ENCODE measurements at places on chromosomes 11 and 22. TPM values are rescaled to one million over a fixed set of nuclear protein-coding genes. Genes with fewer than 3 reads are reported as not detected.

GRCh38 chr11:72631806-72632731, 42.2 kb downstream of the PDE2A start:
- H3K27ac ChIP-seq: no peak overlapping the region
- no peaks in the 10 kb centered on the region for H3K36me3 ChIP-seq
- DNase-seq: no peak
- H3K27me3 ChIP-seq: no peaks in the 10 kb centered on the region
- no peak overlapping the region for H3K4me3 ChIP-seq

TNNT3 gene
- 13.1 TPM for total RNA-seq

EFCAB6 gene
- 81.5 TPM for total RNA-seq

LSP1 gene
- total RNA-seq: 19.9 TPM

IL10RA gene
- total RNA-seq: 3.6 TPM

OVOL1 gene
- total RNA-seq: 27.6 TPM

LDHAL6A gene
- 2.4 TPM for total RNA-seq

GRCh38 chr22:31789803-31790202, 36.0 kb downstream of the DEPDC5 start:
- H3K36me3 ChIP-seq: no peaks in the 10 kb centered on the region
- H3K4me3 ChIP-seq: no peak overlapping the region
- no peak for DNase-seq
- H3K27me3 ChIP-seq: no peaks in the 10 kb centered on the region

NNMT gene
- 28.7 TPM for total RNA-seq

DNA sequence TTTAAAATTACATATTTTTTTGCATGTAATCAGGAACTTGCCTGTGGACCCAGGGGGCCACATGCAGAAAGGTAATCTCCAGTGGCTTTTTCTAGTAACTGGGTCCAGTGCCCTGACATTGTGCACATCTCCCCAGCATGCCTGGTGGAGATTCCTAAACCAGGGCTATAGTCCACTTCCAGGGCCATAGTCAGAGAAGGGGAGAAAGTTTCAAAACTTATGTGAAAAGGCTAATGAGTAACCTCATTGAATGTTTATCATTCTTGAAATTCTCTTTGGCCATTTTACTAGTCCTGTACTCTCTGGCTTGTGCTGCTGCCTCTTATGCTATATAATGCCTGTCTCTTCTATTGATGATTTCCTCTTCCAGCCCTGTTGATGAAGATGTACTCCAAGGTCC, 47.8 kb downstream of the BARX2 start:
- no peak overlapping the region for H3K27ac ChIP-seq
- no peaks in the 10 kb centered on the region for H3K27me3 ChIP-seq
- no peak overlapping the region for H3K4me3 ChIP-seq
- H3K4me1 ChIP-seq: no peaks in the 10 kb centered on the region
- no peaks in the 10 kb centered on the region for H3K36me3 ChIP-seq

DNA sequence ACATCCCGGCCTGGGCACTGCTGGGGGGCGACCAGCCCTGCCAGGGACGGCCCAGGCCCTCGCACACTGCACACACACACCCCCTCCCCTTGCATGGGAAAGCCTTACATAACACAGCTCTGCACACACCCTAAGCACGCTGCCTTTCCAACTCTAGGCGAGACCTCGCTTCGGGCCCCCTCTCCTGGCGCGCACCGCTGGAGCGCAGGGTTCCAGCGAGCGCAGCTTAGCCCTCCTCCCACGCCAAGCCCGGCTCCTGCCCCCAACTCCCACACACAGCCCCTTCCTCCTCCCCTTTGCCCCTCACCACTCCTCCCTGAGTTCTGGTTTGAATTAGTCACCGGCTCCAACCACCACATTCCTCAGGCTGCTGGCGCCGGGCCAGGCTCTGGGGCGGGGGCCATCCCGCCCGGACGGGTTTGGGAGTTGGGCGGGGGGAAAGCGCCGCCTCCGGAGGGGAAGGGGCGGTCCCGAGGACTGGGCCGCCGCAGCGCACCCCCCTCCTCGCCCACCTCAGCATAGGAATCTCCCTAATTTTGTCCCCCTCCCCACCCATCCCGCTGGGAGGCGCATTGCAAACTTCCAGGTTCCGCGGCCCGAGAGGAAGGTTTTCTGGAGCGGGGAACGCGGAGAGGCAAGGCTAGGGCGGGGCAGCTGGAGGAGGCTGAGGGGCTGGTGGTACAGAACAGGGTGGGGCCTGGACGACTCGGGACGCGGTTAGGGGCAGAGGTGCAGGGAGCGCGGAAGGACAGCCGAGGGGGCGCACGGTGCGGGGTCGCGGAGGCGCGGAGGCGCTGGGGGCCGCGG, 966 bp downstream of the AHNAK start:
- H3K4me3 ChIP-seq: peak overlapping the region; percentile 86
- no peaks in the 10 kb centered on the region for H3K27me3 ChIP-seq
- peak; percentile 82 for DNase-seq
- H3K36me3 ChIP-seq: no peaks in the 10 kb centered on the region
- peaks cover 51% of the 10 kb centered on the region for H3K4me1 ChIP-seq

- DNase-seq: peak; percentile 47
- H3K27ac ChIP-seq: no peak overlapping the region
- H3K27me3 ChIP-seq: no peaks in the 10 kb centered on the region
- H3K36me3 ChIP-seq: no peaks in the 10 kb centered on the region
- H3K4me1 ChIP-seq: peaks cover 9% of the 10 kb centered on the region
Observed at GRCh38 chr11:9380773-9381172, 3.7 kb upstream of the IPO7 start.

DDX25 gene
- total RNA-seq: 46.4 TPM

GRCh38 chr11:72735495-72736027, 16.6 kb downstream of the ARAP1 start:
- H3K27me3 ChIP-seq: no peaks in the 10 kb centered on the region
- H3K27ac ChIP-seq: no peak overlapping the region
- H3K4me1 ChIP-seq: no peaks in the 10 kb centered on the region

NPAS4 gene
- total RNA-seq: 1.4 TPM

DNA sequence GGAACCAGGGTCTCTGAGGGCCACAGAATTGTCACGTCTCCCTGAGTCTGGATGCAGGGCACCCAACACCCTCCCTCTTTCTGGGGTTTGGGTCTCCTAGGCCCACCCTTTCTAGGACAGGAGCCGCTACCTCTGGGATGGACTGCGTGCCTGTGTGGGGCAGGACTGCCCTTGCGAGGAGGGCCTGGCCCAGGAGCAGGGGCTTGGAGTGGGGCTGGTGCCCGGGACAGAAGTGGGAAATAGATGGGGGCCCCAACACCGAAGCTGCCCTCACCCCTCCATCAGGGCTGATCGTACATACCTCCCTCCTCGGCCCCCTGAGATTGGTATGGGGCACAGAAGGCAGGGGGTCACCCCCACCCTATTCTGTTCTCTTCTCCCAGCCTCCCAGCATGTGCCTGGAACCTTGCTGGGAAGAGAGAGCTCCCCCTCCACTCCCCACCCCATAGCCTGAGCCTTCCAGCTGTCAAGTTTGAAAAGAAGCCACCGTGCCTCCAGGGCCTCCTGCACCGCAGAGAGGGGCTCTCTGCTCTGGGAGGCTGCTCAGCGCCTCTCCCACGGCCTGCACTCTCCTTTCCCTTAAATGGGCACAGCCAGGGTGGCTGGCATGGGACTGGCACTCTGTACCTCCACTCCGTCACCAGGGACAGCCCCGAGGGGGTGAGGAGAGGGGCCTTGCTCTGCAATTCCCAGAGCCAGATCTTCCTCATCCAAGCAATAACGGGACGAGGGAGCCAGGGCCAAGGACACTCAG, 1.8 kb downstream of the LRRC10B start:
- H3K4me1 ChIP-seq: peaks cover 5% of the 10 kb centered on the region
- no peak overlapping the region for H3K27ac ChIP-seq
- no peaks in the 10 kb centered on the region for H3K36me3 ChIP-seq

DNA sequence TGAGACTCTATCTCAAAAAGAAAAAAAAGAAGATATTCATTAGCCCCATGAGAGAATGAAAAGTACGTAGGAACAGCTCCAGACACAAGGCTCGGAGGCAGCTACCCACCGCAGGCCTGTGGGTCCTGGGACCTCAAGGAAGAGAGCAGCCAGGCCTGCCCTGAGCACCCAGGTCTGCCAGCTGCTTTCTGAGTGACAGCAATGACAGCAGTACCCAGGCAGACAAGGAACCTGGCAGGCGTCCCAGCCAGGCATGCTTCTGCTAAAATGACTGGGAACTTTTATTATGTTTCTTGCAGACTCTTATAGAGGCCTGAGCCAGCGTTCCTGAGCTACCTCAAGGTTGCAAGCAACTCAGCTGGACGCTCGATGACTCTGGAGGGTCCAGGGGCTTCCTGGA, 31.6 kb downstream of the CPT1A start:
- DNase-seq: peak; percentile 92
- no peaks in the 10 kb centered on the region for H3K27me3 ChIP-seq
- no peak overlapping the region for H3K27ac ChIP-seq
- H3K4me3 ChIP-seq: no peak overlapping the region
- H3K4me1 ChIP-seq: peaks cover 6% of the 10 kb centered on the region

TTLL1 gene
- 28.9 TPM for total RNA-seq

GRCh38 chr11:46339816-46340215, 7.4 kb upstream of the DGKZ start:
- H3K27me3 ChIP-seq: no peaks in the 10 kb centered on the region
- peaks cover 29% of the 10 kb centered on the region for H3K4me1 ChIP-seq
- H3K36me3 ChIP-seq: no peaks in the 10 kb centered on the region
- DNase-seq: no peak

DNA sequence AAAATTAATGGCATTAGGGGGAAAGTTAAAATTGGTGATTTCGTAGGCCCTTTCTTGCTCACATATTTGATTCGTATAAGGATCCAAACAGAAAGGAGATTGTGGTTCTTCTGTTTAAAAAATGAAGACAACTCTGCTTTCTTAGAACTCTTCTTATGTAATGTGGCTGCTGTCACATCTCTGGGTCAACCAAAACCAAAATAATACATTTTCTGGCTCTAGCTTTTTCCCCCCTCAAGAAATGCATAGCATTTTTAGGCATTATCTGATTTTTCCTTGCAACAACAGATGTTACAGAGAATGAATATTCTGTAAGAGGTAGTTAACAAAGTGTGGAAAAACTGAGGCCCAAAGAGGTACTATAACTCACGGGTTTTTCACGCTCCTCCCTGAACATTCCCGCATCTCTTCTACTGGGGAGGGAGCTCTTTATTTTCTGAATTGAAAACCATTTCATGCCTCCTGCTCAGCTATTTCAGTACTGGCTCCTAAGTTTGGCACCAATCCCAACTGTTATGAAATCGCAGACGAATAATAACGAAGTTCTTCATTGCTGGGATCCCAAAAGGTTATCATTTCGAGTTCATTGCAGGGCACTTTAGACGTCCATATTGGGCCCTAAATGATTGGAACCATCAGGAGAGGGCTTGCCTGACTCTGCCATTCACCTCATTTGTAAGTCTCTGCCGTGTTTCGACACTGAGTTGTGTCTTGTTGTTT, 17.1 kb downstream of the GRAP2 start:
- H3K4me3 ChIP-seq: no peak overlapping the region
- no peaks in the 10 kb centered on the region for H3K36me3 ChIP-seq
- no peaks in the 10 kb centered on the region for H3K4me1 ChIP-seq
- no peak for DNase-seq
- no peak overlapping the region for H3K27ac ChIP-seq
- no peaks in the 10 kb centered on the region for H3K27me3 ChIP-seq

PYGM gene
- total RNA-seq: 12.1 TPM

Measured in testis (tissue), 5 donors.